Left cardiac atrium (tissue), 4 donors: ENCODE measurements at places on chromosomes 11 and 22. TPM values are rescaled to one million over a fixed set of nuclear protein-coding genes. Genes with fewer than 3 reads are reported as not detected.

DNA sequence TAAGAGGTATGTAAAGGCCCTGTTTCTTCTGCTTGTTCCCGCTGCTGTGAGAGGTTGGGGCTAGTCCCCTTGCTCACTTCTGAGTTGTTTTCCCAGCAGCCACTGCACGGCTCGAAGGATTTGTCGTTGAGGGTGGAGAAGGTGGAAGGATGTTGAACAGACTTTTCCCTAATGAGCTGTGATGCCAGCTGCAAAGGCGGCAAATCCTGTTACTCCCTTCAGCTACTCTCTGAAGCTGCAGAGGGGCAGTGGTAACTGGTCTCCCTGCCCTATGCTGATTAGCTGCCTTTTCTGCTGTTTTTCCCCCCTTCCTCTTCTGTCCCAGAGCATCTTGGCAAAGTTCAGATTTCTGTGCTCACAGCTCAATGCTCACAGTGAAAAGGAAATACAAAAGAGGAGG, 90.4 kb upstream of the SLC25A18 start:
- no peak for DNase-seq

ART5 gene
- total RNA-seq = 1.4 TPM

OR4C13 gene
- total RNA-seq = not detected

DNA sequence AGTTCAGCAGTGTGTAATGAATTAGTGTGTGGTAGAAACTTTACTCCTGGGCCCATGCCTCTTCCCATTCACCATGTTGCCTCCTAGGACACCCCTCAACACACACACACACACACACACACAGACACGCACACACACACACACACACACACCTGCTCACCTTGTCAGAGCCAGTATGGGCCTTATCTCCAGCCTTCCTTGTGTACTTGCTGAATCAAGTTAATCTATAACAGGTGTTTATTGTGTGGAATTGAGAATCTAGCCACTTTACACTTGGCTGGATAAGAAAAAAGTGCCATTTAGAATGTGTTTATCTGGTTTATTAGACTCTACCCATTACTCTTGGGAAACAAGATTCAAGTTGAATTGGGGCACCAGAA, 14.5 kb upstream of the ZDHHC13 start:
- no peak for DNase-seq

KCNE3 gene
- total RNA-seq = 2.6 TPM
